NCI-H187 treated with DMSO at 0.1 percent for 48 hours (cell line): ENCODE measurements at places on chromosomes 7 and 10.

- DNase-seq: no peak
Measured at GRCh38 chr7:7352845-7353244, 170.5 kb downstream of the C1GALT1 start.

DNA sequence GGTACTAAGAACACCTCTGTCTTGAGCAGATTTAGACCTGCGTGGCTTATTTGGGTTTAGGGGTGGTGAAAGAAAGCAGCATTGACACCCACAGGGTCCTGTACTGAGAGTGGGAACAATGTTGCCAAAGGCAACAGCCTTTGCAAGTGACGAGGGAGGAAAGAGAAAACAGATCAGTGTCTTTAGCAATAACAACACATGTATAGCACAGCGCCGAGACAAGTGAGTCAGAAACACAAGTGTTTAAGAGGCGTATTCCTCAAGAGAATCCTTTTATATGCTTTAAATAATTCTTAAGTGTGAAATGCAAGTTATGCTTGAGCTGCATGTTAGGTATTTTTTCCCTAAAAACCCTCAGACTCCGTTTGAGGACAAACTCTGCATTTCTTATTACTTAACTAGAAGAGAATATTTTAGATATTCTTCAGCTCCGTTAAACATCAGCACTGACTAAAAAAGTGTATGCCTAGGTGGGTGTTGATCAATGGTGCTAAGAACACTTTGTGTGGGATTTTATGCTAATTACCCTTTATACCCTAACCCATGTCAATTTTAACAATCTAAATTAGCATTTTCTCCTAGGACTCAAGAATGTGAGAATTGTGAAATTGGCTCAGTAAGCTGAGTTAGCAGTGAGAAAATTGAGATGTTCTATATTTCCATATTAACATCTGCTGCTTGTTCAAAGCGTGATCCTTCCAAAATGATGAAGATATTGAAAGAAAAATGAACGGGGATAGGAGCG is 1095.4 kb upstream of the CELF2 start:
- no peak for DNase-seq

DNA sequence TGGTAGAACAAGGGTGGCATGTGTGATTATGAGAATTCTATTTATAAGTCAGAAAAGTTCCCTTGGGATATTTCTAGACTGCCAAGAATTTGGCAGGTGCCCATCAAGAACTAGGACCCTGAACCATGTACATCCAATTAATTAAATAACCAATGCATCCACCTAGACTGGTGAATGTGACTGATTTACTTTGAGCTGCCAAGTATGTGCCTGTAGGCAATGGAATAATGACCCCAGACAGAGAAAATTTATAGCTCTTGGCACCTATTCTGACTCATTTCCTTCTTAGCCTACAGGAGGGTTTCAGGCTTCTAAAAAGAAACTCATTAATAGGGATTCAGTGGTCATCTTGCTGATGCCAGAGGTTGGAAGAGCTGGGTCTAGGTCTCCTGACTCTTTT is 54.9 kb downstream of the KCNH2 start:
- DNase-seq: no peak

GRCh38 chr10:100996678-100997359 is 2.8 kb upstream of the LZTS2 start:
- DNase-seq: no peak

- DNase-seq: no peak
Measured at GRCh38 chr10:127971963-127972615, 65.2 kb downstream of the PTPRE start.

DNA sequence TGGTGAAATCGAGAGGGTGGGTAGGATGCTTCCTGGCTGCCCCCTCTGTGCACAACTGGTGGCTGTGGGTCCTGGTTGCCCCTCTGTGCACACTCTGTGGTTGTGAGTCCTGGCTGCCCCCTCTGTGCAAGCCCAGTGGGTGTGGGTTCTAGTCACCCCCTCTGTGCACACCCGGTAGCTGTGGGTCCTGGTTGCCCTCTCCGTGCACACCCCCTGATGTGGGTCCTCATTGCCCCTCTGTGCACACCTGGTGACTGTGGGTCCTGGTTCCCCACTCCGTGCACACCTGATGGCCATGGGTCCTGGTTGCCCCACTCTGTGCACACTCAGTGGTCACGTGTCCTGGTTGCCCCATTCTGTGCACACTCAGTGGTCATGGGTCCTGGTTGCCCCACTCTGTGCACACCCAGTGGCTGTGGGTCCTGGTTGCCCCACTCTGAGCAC is 20.3 kb upstream of the RET start:
- no peak for DNase-seq

GRCh38 chr7:25408876-25409275 is 180.6 kb upstream of the NPVF start:
- DNase-seq: no peak

DNA sequence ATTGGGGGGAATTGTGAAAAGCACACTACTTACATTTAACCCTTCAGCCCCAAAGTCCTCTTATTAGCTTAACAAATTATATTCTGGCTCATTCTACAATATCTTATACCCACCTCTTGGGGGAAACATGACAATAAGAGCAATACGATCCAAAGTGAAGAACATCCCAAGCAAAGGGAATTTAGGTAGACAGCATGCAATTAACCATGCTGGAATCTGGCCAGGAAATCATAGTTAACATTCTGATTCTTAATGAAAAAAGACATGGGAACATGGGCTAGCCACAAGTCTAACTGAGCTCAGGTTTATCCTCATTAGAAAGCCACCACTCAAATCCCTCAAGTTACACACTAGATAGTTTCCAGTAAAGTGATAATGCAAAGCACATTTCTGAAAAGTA is 241.9 kb upstream of the SLC26A5 start:
- DNase-seq: no peak

DNA sequence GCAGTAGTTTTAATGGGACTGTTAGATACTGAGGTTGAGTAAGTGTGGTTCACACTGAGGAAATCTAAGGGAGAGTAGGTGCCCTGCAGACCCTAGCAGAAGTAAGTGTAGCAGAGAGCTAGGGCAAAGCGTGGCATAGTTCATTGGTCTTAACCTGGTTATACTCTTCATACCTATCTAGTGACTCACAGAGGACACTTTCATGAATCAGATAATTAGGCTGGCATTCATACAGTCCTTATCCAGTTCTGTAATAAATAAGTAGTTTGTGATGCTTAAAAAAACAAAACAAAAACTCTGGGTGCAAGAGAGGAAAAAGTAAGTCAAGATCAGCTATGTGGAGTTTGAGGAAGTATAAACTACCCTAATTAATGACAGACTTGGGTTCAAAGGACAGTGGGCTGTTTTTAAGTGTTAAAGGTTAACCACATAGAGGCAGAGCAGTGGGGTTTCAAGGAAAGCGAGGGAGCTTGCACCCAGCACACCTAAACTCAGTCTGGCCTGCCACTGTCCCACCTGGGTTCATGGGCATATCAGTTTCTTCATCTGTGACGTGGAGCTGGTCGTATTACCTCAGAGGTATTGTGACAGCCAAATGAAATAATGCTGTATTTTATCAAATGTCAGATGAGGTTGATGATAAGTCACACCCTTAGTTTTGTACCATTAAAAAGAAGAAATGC is 27.1 kb downstream of the LMTK2 start:
- no peak for DNase-seq

DNA sequence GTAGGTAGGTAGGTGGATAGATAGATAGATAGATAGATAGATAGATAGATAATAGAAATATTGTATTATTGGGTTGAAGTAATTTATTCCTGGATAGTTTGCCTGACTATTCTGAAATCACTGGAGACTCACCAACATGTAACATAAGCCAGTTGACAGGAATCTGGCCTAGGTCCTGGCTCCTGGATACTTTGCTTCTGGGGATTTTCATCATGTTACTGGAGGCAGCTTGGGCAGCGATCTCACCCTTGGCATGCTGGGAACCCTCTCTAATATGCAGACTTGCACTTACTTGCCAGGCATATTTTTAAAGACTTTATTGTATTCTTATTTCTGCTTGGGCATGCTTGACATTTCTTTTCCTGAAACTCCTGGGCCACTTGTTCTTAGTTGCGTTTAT is 709.1 kb upstream of the FZD8 start:
- no peak for DNase-seq

- DNase-seq: no peak
Measured at GRCh38 chr7:116771640-116772039, 90.7 kb upstream of the CAPZA2 start.

GRCh38 chr7:12211711-12212485 is 804 bp downstream of the TMEM106B start:
- DNase-seq: peak; percentile 33

GRCh38 chr7:42342381-42342780 is 105.4 kb upstream of the GLI3 start:
- no peak for DNase-seq

GRCh38 chr10:123492016-123492415 is 174.1 kb upstream of the GPR26 start:
- no peak for DNase-seq

- DNase-seq: peak; percentile 33
Measured at GRCh38 chr7:150383710-150384397, 4.7 kb downstream of the ZNF775 start.

DNA sequence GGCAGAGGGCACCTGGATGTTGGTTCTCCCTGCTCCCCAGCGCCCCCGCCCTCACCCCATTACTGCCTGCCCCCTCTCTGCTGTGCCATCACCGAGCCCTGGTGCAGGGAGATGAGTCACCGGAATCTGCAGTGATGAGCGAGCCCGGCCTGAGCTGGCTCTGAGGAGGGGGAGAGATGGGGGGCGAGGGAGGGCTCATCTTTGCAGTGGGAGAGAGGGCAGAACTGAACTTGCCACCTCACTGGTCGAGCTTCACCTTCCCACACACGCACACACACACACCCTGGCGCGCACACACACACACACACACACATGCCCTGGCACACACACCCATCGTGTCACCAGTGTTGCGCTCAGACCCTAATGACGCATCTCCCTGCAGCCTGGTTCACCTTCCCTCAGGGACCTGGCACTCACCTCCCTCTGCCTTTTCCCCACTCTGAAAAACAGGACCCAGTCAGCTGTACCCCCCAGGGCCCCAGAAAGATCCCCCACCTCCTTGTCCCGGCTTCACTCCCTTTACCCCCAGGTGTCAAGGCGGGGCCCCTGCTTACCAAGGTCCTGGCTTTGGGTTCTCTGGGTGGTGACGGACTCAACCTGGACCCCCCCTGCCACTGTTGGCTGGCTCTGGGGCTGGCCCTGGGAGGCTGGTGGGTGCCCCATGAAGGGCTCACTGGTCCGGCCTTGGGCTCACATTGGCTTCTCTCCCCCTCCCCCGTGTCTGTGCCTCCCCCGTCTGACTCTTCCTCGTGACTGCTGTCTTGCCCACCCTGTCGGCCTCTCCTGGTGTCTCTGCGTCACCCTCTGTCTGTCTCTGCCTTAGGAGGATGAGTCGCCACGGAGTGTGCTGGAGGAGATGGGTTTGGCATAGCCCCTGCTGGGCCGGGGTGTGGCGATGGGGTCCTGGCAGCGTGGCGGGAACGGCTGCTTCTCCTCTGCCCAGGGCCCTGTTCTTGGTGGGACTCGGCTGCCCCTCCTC is 5.4 kb downstream of the VGF start:
- DNase-seq: no peak

- DNase-seq: no peak
Measured at GRCh38 chr10:52463826-52464225, 149.7 kb downstream of the DKK1 start.

DNA sequence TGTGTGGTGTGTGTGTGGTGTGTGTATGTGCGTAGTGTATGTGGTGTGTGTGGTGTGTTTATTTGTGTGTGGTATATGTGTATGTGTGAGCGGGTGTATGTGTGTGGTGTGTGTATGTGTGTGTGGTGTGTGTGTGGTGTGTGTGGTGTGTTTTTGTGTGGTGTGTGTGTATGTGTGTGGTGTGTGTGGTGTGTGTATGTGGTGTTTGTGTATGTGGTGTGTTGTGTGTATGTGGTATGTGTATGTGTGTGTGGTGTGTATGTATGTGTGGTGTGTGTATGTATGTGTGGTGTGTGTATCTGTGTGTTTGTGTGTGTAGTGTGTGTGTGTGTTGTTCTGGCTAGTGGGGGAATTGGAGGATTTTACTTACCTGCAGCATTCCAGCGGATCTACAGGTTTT is 427.4 kb downstream of the PAXIP1 start:
- DNase-seq: no peak

- no peak for DNase-seq
Measured at GRCh38 chr7:75806560-75807307, 6.9 kb downstream of the CCL24 start.
